Stimulated activated CD8-positive, alpha-beta memory T cell treated with anti-CD3 and anti-CD28 coated beads, Interleukin-4, amount 100 ng/mL, for 4 hours (primary cell): ENCODE measurements at places on chromosomes 4 and X.

DNA sequence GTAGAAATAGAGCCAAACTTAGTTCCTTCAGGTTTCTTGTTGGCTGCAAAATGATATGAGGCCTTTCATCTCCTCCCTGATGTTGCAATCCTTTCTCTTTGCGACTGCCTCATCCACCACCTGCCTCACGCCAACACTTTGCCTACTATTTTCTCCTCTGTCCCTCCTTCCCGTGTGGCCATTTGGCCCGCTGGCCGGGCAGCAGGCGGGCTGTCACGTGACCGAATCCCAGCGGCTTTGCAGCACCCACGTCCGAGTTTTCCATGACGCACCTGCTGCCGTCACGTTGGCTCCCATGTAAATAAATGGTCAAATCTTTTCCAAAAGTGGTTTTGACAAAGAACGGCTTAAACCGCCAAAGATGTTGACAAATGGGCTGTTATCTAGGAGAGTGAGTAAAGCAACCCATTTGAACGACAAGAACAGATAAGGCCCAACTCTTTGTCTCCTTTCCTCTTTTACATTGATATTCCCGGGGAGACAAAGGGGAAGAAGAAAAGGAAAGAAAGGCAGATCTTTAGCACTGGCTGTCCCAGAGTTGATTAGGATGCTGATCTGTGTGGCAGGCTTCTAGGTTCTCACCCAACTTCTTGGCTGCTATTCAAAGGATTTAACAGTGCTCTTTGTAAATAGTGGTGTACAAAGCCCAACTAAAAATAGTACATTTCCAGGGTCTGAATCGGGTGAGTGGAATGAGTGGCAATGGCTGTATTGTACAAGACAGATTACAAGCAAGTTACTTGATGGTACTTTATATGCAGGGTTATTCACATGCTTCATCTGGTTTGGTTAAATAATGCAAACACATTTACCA lies 174.2 kb upstream of the JADE1 start:
- no peak for DNase-seq

DNA sequence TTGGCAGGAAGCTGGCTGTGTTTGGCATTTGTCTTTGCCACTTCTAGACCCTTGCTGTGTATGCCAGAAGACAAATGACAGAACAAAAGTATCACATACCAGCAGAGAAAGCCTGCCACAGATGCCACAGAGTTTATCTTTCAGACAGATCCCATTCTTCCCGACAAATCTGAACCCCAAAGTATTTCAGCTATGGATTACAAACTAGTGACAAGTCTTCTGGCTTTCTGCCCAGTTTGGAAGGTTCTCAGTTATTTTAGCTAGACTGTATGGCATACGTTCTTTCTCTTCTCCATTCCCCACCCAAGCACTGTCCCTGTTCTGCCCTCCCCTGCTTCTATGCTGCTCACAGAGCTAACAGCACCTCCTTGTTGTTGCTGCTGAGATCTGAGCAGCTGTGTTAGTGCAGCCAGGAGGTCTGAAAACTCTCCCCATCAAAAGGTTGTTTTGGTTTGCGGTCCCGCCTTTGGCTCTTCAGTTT lies 236.7 kb downstream of the FRAS1 start:
- DNase-seq: no peak

- DNase-seq: no peak
These were observed 35.5 kb upstream of the BMPR1B start for GRCh38 chr4:94722270-94722669.

DNA sequence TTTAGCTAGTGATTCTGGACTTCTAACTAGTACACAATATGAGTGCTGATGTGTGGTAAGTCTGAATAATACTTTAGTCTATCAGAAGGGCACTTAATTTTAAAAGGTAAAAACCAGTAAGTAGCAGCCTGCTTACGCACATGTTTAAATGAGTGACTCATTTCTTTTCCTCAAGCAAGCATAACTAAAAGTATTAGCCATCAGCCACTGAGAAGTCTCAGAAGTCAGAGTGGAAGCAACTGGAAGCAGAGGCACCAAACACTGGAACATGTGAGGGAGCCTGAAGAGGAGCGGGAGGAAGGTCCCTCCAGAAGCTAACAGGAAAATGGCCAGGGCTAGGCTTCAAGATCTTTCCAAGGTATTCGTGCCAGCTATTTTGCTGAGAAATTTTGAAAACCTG lies 257.7 kb downstream of the RAPGEF2 start:
- no peak for DNase-seq

GRCh38 chr4:176897226-176897625 lies 104.5 kb upstream of the VEGFC start:
- DNase-seq: no peak

DNA sequence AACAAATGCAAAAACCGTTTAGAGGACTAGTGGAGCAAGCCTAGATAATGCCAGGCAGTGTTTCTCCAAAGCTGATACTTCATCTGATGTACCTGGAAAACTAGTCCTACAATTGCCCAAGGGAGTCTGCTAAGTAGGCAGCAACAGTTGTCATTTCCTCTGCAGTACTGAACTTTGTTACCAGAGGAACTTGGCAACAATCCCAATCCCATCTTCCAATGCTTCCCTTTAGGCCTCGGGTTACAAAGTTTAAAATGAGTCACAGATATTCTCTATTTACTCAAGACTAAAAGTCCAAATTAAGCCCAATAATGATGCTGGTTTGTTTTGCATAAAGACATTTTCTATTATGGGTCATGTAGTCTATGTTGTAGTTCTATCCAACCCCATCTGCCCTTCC lies 120.0 kb upstream of the GLRA2 start:
- DNase-seq: no peak
